Activated T-cell treated with anti-CD3 and anti-CD28 coated beads for 1 hour (primary cell): ENCODE measurements at places on chromosomes 4 and X.
A peak's percentile ranks its signal among the peaks of the same experiment; 100 is the strongest.

DNA sequence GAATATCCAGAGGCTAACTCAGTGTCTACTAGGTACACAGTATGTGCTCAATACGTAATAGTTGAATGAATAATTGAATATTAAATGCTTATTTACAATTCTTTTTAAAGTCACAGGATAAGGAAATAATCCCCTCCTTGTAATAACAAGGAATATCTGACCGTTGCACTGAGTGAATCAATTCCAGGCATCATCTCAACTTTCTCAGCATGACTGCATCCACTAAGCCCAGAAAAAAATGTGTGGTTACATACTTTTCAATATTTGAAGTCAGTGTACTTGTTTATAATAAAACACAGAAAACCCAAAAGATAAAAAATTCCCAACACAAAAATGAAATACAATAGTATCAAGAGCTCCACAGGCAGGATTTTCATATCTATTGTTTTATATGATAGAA, 105.4 kb downstream of the TMEM144 start:
- DNase-seq: no peak

GRCh38 chrX:107712231-107713202, 63.1 kb downstream of the TSC22D3 start:
- no peak for DNase-seq

DNA sequence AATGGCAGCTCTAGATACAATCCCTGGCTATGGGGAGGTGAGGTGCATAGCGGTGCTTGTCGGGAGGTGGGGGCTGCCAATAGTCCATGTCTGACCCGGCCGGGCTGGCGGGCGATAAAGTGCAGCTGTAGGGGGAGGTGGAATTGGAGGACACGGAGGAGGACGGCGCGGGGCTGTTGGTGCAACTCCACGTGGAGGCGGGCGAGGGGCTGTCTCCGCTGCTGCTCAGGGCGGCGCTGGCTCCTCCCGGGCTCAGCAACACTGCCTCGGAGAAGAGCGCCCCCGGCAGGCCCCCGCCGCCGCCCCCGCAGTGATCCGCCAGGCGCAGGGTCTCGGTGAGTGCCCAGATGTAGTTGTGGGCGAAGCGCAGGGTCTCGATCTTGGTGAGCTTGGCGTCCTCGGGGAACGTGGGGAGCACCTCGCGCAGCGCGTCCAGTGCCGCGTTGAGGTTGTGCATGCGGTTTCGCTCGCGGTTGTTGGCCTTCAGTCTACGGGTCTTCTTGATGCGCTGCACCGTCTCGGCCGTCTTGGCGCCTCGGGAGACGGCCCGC, 1.3 kb downstream of the NEUROG2 start:
- DNase-seq: no peak

DNA sequence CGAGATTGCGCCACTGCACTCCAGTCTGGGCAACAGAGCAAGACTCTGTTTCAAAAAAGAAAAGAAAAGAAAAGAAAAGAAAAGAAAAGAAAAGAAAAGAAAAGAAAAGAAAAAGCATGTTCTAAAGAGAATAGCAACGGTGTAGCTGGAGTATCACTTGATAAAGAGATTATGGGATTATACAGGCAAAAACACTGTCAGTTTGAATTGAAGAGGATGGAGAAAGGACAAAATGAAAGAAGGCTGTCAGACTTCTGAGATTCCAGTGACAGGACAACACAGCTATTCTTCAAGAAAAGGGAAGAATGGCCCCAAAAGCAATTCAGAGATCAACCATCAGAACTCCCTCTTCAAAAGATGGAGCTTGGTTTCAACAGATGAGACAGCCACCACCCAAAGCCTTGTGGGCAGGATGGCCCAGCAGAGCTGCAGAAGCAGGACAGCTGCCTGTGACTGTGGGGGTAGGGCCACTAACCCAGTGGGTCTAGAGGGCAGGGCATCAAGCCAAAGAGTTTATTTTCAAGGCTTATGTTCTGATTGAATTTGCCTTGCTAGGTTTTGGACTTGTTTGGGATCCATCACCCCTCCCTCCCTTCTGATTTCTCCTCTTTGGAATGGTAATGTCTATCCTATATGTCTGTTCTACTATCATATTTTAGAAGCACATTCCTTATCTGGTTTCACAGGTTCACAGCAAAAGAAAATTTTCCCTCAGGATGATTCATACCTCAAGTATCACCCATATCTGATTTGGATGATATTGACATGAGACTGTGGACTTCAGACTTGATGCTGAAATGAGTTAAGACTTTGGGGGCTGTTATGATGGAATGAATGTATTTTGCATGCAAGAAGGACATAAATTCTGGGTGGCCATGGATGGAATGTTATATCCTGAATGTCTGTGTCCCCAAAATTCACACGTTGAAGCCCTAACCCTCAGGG, 17.5 kb downstream of the RFC1 start:
- no peak for DNase-seq

- no peak for DNase-seq
Observed at GRCh38 chr4:184896868-184897715, 71.3 kb upstream of the ACSL1 start.

GRCh38 chrX:63932006-63932405, 147.0 kb upstream of the ARHGEF9 start:
- DNase-seq: no peak

- DNase-seq: no peak
Observed at GRCh38 chr4:26272654-26273615, 47.9 kb upstream of the RBPJ start.

- no peak for DNase-seq
Observed at GRCh38 chrX:23937100-23937499, 29.3 kb downstream of the CXorf58 start.

GRCh38 chrX:72100824-72101351, 30.8 kb downstream of the RTL5 start:
- DNase-seq: peak; percentile 32

- no peak for DNase-seq
Observed at GRCh38 chrX:131216828-131217227, 72.3 kb downstream of the IGSF1 start.
